ENCODE measurements at places on chromosomes 2 and 18. TPM values are rescaled to one million over a fixed set of nuclear protein-coding genes. Genes with fewer than 3 reads are reported as not detected.

DOCK10 gene
- 9.6 TPM for total RNA-seq

LIMS3 gene
- total RNA-seq, result 1.1 TPM

CCL20 gene
- 2.3 TPM for total RNA-seq

DNA sequence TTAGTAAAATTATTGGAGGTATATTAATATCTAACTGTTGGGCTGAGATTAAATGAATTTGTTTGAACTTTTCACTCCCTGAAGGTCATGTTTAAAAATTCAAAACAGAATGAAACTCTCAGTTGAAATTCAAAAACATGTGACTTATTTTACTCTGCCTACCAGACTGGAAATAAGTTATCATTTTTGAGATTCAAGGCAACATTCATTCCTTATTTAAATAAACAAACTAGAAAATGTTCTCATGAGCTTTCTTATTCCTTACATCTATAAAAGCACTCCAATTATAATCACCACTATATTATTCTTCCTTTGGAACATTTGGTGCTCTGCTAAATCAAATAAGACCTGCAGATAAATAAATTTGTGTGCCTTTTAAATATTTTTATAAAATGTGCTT is 217.8 kb downstream of the CDH2 start:
- no peak for DNase-seq

- no peak for DNase-seq
These were observed 56.4 kb downstream of the ZFP36L2 start for GRCh38 chr2:43169987-43170386.

- DNase-seq, result no peak
These were observed 199.2 kb downstream of the EPHA4 start for GRCh38 chr2:221372907-221373306.

DNA sequence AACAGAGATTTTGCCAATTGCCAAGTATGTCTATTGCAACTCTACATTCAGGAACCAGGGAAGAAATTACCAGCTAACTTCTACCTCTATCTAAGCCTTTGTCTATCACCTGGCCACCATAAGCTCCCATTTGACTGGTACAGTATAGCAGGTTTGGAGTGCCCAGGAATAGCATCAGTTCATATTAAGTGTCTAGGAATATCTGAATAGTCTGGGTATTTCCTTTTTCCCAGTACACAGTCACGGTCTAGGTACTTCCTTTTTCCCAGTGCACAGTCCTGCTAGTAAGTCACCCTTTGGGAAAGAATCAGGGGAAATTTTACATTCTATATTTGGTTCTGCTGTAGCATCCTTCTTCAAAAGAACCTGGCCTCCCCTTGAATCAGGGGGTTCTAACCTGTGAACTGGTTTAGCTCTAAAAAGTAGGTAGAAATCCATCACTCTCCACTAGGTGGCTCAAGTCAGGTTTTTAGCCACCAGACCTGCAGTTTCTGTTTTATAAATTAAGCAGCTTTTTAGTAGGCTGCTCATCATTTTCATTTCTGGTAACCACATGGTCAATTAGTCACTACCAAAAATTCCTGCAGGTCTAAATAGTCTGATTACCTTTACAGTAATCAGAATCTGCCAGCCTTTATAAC is 49.3 kb upstream of the DNAJC10 start:
- no peak for DNase-seq

DNA sequence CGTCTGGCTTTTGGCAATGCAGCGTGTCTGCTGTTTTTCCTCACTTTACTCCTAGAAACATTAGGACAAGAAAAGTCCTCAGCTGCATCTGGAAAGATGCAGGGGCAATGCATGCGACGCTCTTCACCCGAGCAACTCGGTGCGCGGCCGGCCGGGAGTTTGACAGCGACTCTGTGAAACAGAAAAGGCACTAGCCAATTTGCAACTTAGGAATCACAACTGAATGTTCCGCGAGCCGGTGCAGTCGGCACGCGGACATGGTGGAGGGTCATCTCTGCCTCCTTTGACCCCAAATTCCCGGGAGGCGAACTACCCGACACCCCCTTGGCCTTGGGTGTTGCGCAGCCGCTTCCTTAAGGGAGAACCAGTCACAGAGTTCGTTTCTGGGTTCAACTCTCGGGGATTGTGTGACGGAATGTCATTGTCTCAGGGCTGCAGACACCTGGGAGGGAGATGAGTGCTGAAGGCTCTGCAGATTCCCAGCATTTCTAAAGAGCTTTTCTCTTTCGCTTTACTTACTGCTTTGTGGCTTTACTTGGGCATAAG is 9.8 kb downstream of the NR4A2 start:
- no peak for DNase-seq

DNA sequence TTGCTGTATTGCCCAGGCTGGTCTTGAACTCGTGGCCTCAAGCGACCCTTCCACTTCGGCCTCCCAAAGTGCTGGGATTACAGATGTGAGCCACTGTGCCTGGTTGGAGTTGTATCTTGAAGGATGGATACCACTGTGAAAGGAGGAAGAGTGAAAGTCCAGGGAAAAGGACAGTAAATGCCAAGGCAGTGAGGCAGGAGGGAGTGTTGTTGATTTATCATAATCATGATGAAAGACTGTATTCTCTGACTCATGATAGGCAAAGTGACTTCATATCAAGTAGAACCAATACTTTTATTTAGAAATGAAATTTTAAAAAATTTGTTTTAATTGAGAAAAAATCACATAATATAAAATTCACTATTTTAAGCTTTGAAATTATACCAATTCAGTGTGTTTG is 162.3 kb downstream of the ARHGAP28 start:
- no peak for DNase-seq

DNA sequence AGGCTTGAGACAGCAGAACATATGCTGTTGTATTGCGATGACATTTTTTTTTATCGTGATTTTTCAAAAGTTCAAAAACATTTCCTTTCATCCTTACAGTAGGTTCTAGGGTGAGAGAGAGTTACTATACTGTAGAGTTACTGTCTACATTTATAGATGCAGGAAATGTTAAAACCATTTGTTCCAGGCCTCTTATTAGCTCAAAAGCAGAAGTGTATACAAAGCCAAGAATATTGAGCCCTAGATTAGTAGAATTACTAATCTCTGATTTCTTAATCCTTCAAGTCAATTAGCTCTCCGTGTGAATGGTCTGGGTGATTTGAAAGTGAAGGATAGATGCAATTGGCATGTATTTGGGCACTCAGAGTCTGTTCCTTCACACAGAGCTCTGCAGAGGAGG is 73.1 kb downstream of the MAPRE2 start:
- no peak for DNase-seq

GRCh38 chr2:113275556-113276215 is 3.0 kb downstream of the PAX8 start:
- DNase-seq, result no peak

DNA sequence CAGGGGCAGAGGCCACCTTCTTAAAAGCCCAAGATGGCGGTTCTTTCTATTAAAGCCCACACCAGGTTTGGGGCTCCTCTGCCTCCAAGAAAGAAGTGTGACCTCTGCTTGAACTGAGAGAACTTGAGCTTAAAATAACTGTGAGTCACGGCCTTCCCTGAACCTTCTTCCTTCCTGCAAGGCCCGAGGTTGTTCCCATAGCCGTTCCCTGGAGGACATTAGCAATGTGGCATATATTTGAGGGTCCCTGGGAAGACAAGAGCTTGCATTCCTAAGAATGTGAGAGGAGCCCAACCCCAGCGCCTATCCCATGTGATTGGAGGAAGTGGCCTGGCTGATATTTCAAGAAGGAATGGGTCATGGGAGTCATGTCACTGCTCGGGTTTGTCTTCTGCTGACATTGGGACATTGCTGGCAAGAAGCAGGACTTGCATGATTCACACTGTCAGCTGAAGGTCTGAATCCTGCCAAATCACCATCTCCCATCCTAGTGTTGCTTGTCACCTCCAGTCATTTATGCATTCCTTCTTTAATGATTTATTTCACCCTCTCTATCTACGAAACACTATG is 168.1 kb downstream of the TRIB2 start:
- DNase-seq, result no peak

DNA sequence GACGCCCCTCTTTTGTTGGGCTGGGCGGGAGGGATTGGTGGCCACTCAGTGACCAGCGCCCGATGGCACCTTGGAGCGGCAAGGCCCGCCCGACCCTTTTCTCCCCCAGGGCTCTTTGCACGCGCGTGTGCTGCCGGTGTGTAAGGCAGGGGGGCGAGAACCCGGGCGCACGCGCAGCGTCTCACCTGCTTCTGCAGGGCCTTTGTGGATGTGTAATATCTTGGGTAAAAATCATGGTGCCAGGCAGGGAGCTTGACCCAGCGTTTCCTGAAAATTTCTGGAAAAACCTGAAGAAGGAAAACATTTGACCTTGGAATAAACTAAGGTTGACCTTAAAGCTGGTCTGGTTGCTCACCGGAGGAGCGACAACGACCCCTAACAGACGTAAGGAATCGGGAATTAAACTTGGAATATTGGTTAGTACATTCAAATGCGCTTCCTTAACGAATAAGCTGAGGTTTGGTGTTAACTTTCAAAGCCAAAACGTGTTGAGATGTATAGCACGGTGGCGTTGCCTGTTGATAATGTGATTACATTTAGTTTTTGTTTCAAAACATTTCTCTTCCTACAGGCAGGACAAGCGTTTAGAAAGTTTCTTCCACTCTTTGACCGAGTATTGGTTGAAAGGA is 438 bp downstream of the HSPE1 start:
- DNase-seq, result no peak

DNA sequence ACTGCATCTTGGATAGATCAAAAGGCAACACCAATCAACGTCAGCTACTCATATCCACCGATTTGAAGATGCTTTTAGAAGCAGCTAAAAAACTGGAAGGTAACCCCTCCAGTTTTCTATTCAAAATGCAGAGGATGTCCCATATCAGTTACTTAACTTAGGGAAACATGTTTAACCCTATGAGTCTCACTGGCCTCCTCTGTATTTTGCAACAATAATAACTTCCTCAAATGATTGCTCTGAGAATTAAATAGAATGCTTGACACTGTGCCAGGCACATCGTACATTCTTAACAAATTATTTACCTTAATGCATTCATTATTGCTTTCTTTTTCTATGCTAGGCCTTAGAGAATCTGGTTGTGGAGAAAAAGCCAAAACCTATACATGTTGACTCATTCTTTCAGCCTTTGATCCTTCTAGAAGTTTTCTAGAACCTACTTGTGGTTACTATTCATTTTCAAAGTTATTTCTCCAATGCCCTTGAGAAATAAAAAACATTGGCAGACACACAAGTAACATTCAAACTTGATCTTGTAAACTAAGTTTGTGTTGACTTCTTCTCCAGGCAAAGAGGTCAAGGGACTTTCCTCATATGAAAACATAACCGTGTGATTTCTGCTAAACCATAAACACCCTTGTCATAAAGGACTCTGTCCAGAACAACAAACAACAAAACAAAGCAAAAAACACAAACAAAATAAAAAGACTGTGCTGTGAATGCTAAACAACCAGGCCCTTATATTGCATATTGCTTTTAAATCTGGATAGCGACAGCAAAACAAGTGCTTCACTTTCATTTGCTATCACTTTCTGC is 4.6 kb downstream of the DOCK10 start:
- no peak for DNase-seq

DNA sequence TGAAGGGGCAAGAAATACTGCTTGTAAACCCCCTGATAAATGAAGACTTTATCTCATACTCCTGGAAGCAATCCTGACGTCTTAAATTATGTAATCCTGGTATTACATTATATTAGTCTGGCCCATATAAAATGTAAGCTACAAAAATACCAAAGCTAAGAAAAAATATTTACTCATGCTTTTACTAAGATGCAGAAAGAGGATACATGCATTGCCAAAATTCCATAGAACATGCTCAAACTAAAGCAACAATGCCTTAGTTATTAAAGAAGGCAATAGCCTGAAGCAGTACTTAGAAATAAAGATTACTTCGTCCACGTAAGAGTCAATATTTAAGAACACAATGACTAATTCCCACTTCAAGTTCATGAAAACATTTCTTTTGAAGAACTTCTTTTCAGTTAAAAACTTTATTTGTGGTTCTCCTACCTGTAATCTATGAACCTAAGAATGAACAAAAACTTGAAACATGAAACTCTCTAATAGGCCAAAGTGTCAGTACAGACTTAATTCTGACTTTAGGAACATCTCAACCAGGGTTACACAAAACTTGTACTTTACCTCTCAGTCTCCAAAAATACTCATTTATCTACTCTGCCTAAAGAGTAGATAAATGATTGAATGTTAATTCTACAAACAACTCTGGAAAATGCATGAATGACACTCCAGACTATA is 117.3 kb downstream of the THADA start:
- no peak for DNase-seq

DNA sequence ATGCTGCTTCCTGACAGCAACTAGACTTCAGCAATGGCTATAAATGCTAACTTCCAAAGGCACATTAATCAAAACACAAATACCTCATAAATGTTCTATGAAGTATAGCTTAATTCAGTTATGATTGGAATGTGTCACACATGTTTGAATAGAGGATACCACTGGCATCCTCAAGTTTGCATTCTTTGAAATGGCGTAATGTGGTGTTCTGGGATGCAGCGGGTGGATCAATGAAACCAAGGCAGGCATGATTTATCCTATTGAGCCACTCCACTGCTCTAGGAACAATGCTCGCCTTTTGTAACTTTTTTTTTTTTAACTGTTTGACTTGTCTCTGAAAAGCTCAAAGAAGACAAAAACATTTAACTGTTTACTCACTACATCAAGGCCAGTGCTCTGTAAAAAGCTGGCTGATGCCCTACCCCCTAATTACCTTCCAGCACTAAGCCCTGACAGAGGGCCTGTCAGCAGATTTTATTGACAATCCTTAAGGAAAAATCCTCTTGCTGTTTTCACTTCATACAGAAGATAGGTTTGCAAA is 278.8 kb upstream of the SESTD1 start:
- no peak for DNase-seq

DNA sequence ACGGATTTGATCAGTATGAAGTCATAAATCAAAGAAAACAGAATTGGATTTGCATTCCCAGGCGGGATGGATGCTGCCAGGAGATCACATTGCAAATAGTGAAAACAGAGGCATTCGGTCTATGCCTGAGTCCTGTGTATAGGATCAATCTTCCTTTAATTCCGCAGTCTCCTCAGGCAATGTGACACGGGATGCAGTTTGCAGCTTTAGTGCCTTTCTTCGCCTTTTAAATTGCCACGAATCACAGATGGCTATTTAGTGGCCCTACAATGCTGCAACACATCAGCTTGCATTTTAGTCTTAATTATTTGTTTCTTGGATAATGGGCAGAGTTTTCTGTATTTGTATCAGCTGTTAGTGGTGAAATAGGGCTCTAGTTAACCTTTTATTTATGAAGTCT is 6.8 kb downstream of the ADCYAP1 start:
- DNase-seq, result no peak

DNA sequence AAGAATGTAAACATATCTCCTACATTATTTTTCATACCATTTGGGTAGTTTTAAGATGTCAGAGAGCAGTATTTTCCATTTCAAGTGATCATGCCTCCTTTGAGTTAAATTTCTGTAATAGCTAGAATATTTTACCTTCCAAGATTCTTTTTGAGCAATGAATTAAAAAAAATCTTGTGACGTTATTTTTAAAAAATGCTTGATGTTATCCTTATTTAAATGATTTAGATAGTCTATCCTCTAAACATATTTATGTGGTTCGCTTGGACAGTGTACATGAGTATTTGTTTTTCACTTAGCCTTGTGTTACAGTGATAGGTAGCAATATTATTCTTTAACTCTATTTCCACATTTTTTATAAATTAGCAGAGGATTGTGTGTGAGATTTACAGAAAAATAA is 639.2 kb upstream of the CDH2 start:
- DNase-seq, result no peak

Data from ureter (tissue), 1 donor.